ENCODE measurements at places on chromosomes 13 and 19.

DNA sequence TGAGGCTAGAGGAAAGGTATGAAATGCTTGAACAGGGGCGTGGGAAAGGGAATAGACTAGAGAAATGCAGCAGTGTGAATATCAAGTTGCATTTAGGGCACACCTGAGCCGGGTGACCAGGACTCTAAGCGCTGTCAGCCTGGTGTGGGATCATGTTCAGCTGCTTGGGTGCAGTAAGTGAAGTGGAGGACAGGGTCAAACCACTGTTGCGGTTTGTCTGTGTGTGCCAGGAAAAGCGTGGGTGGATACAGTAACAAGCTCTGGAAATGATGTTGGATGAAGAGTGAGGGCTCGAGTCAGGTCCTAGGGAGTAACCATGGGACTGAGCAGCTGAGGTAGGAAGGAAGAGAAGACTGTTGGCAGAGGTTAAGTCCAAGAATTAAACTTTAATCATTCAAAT is 15.8 kb downstream of the DGKH start:
- DNase-seq = no peak

DNA sequence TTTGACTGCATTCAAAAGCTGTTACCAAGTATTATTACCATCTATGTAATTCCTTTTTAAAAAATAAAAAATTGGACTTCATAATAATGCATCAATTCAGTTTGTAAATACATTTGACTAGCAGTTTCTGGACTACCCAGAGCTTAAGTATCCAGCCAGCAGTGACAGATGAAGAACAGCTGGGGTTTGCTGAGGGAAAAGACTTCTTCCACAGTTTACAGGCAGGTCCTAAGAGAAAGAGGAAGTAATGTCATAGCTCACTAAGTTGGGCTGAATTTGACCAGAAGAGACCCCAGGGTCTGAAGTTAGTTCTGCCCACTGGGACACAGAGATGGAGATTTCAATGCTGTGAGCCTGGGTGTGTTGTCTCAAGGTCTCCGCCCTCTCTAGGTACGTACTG is 96.4 kb downstream of the MBNL2 start:
- no peak for DNase-seq

GRCh38 chr19:58059003-58059670 is at the start of gene ZNF135:
TSS of gene ZNF135 (plus strand) at chr19:58059282. CDS start at chr19:58060003, 721 bp downstream.
- DNase-seq = peak; percentile 87

DNA sequence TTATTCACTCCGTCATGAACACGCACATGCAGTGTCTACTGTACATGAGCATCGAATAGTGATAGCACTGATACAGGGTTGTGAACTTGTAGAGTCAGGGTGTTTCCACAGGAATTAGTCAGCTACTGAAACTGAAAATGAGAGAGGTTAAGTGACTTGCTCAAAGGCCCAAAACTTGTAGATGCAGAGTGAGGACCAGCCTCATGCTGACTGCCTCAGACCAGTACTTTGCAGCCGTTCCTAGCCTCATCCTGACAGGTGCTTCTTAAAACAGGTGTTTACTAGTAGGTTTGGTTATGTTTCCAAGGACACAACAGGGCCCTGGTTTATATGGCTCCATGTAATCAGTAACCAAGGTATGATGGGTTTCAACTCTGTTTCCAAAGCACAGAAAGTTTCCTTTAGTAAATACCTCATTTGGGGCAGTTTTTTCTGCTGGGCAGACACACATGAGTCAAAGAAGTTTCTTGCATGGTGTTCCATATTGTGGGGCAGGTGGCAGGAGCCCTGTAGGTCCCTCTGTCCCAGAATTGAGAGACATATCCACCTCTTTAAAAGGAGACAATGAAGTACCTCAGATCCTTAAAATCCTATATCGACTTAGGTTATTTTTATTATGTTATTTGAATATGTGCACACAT is 16.0 kb downstream of the FGF9 start:
- DNase-seq = no peak

- DNase-seq = no peak
Observed at GRCh38 chr13:50616101-50616500, 227.4 kb downstream of the DLEU7 start.

GRCh38 chr19:16259385-16260159 is 61.9 kb downstream of the AP1M1 start:
- DNase-seq = peak; percentile 4

DNA sequence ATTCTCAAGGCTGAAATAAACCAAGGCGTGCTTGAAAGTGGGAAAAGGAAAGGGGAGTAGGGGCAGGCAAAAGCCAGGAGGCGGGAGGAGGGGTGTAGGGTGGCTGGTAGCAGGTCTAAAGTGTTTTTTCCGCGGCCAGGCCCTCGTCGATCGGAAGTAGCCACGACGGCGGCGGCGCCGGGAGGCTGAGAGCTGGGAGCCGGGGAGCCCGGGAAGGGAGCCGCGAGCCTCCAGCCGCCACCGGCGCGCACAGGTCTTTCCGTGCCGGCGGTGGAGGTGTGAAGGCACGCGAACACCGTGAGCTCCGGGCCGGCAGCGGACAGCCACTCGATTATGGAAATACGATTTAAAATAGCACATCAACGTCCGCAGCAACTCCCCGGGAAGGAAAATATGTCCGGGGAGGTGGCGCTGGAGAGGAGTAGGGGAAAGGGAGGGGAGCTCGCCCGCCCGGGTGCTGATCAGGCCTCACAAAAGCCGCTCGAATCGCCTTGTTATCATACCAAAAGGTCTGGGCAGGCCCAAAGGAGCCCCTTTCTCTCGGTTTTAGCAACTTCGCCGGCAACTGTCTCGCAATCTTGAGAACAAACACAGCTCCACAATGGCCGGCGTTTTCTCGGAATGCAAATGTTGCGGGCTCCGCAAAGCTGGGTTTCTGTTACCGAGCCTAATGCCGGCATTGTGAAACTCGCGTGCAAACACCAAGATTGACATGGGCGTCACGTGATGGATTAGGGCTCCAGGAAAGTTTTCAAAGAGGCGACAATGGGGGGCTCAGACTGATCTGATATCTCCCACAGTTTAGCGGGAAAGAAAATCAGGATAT is 2.9 kb upstream of the PCDH8 start:
- DNase-seq = no peak

- no peak for DNase-seq
Observed at GRCh38 chr13:20424949-20425348, 100.7 kb downstream of the CRYL1 start.

GRCh38 chr13:83232626-83233025 is 649.6 kb downstream of the SLITRK1 start:
- no peak for DNase-seq

GRCh38 chr13:111256946-111257345 is 63.5 kb upstream of the TEX29 start:
- no peak for DNase-seq

- DNase-seq = no peak
Observed at GRCh38 chr19:16375936-16376185, 51.2 kb downstream of the KLF2 start.

DNA sequence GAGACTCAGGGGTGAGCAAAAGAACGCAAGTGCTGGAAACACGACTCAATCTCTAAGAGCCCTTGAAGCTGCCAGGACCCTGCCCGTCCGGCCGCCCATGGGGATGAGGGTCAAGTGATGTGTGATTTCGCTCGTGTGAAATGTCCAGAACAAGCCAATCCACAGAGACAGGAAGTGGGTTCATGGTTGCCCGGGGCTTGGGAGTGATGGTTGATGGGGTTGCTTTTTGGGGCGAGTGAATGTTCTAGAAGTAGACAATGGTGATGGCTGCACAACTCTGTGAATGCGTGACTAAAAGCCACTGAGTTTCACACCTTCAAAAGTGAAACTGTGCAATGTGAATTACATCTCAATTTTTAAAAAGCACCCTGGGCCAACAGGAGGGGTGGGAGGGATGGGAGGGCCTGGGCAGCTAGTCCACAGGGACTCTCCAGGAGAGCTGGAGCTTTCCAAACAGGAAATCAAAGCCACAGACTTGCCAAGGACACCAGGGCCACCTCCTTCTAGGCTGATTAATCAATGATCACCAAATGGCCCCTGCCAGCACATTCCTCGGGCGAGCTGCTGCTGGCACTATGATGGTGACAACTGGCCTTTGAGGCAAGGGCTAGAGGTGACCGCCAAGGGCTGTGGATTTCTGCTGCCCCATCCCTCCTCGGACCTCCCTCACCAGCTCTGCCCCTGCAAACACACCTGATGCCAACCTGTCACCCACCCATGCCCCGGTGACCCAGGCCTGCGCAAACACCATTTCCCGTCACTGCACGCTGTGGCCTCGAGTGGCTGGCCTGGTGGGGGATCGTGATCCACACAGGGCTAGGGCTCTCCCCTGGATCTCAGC is 14.0 kb downstream of the DPP9 start:
- DNase-seq = no peak

DNA sequence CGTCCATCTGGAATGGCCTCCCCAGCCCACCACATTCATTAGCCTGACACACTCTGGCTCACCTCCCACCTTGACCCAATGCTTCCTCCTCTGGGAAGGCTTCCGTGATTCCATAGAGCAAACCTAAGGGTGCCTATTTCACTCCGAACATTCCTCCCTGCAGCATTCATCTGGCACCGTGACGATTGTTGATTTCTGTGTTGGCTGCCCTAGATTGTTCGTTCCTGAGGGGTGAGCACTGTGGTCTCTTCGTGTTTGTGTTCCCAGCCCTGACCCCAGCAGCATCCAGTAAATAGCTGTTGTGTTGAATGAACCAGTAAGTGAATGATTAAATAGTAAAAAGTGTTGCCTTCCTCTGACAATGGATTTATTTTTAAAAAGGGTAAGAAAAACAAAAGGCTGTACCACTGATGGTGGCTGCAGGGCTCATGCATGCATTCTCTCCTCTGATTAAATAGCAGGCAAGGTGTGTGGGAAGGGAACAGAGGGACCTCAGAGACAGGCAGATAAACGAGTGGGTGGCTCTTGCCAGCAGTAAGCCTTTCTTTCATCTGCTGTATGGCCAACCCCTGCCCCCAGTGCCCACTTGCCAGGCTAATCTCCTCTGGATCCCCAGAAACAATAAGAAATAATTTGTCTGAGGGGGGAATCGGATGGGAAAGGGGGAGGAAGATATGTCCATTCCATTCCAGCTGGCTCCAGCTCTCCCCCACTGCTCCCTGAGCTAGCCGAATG is 48.4 kb upstream of the CACNA1A start:
- peak; percentile 2 for DNase-seq

- DNase-seq = no peak
Observed at GRCh38 chr19:40081411-40081810, 9.3 kb downstream of the ZNF780A start.

DNA sequence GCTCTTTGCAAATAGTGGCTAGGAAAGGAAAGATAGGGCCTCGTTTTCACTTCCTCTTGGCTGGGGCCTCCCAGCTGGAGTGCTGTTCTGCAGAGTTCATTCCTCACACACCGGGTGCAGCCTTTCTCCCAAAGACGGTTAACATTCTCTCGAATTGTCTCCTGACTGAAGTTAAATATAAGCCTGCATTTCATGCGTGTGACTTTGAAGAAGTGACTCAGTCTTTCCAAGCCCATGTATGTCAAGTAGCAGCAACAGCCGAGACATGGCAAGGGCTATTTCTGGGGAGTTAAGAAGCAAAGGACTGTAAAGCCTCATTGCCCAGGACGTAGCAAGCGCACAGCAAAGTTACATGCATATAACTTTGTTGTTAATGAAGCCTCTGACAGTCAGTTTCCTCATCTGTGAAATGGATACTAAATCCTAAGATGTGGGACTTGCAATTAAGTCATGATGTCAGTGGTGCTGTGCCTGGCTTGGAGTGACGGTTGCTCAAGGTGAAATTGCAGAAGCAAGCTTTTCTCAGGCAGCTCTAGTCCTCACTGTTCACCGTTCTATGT is 502.4 kb downstream of the MYO16 start:
- no peak for DNase-seq

DNA sequence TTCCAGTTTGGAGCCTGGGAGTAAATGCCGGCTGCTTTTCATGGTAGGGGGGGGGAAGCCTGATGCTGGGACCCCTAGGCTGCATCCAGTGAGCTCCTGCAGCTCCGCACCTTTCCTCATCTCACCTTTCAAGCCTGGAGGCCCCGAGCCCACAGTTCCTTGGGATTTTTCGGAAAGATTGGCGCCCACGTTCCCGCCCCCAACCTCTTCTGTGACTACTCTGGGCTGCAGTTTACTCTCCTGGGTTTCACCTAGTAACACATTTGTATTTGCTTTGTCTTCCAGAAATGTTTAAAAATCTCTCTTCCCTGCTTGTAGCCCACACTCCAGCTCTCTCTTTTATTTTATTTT is 51.9 kb upstream of the SPATA13 start:
- no peak for DNase-seq

- no peak for DNase-seq
Observed at GRCh38 chr13:59413126-59413525, 750.6 kb downstream of the DIAPH3 start.

GRCh38 chr19:4215807-4216206 is 13.5 kb upstream of the EBI3 start:
- no peak for DNase-seq

DNA sequence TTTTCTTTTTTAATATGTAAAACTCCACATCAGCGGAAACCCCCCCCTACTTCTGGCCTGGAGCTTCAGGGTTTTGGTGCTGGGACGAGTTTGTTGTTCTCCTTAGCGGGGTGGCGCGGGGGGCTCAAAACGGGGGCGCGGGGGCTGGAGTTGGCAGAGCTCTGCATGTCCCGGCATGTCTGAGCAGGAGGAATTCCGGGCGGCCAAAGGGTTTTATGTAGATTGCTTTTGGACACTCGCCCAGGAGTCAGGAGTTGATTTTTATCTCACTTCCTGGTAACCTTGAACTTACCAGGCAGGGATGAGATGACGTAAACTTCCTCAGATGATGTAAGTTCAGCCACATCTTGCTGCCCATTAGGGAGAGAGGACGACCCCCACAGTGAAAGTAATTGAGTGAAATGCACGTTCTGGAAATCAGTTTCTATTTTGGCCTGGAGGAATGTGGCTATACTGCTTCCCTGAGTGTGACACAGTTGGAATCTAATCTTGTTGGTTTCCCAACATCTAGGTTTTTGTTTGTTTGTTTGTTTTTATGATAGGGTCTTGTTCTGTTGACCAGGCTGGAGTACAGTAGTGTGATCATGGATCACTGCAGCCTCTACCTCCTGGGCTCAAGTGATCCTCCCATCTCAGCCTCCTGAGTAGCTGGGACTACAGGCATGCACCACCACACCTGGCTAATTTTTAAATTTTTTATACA is 21.0 kb upstream of the GDF15 start:
- DNase-seq = no peak

- peak; percentile 50 for DNase-seq
Observed at GRCh38 chr19:53907193-53907581, 1.9 kb upstream of the CACNG7 start.

DNA sequence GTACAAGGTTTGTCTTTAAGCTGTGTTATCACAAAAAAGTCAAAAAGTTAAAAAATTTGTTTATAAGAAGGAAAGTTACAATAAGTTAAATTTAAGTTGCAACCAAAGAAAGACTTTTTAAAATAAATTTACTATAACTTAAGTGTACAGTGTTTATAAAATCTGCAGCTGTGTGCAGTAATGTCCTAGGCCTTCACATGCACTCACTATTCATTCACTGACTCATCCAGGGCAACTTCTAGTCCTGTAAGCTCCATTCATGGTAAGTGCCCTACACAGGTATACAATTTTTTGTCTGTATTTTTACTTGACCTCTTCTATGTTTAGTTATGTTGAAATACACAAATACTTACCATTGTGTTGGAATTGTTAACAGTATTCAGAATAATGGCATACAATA is 667.9 kb upstream of the SLITRK5 start:
- no peak for DNase-seq

GRCh38 chr13:102863590-102863989 is 17.8 kb downstream of the ERCC5 start:
- DNase-seq = no peak

- no peak for DNase-seq
Observed at GRCh38 chr19:18379803-18380747, 5.9 kb upstream of the GDF15 start.

- DNase-seq = peak; percentile 94
Observed at GRCh38 chr19:45370410-45371204, at the start of gene ERCC2. TSS of gene ERCC2 (minus strand) at chr19:45370573. CDS start at chr19:45370540, 33 bp downstream.

GRCh38 chr19:40232479-40232878 is 6.0 kb upstream of the CCNP start:
- no peak for DNase-seq
